ENCODE measurements at places on chromosomes 2 and 18.

DNA sequence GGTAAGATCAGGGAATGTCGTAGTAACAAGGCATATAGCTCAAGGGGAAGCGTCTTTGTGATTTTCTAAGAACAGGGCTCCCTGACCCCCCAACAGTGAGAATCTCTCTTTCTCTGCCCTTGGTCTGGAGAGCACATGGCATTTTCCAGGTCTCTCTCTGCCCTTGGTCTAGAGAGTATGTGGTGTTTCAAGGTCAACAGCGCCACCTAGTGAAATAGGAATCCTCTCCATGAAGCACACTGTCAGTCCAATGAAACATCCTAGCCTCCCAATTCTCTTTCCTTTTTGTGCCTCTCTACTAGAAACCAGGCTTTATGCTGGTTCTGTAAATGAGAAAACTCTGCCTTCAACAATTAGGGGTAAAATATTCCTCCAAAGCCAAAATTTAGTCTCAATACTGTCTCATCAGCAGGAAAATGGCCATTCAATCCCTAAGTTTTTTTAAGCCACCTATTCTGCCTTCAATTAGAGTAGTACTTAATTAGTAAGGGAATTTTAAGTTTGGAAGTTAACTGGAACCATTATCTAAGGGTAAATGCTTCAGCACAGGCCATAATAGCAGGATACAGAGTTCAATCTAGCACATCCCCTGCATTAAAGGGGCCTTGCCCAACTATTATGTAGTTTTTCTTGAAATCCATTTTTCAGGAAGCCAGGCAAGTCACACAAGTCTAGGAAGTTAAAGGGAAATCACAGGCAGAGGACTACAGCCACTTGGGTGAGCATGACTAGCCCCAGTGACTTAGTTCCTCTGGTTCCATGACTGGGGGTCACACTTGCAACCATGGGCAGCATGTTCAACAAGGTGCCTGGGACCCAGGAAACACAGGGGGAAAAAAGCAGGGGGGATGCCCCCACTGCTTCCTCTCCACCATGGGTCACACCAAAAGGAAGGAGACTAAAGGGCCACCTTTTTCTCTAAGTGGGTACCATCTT, 12.4 kb downstream of the DYM start:
- peak; percentile 61 for DNase-seq

- DNase-seq = no peak
Observed at GRCh38 chr2:75099521-75099922, 99.8 kb downstream of the TACR1 start.

DNA sequence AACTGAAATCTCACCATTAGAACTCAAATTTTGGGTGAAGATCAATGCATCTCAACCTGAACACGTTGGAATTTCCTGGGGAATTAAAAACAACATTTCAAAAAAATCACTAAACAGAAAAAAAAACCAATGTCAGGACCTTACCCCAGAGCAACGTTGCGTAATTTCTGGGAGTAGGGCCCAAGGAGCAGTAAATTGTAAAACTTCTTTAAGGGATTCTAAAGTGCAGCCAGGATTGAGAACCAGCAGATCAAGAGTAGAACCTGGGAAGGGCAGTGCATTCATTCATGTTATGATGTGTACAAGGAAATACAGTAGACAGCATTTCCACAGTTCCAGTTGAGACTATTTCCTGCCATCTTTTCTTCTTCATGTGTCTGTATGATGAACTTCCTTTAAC, 56.9 kb downstream of the RHBDD1 start:
- DNase-seq = no peak

DNA sequence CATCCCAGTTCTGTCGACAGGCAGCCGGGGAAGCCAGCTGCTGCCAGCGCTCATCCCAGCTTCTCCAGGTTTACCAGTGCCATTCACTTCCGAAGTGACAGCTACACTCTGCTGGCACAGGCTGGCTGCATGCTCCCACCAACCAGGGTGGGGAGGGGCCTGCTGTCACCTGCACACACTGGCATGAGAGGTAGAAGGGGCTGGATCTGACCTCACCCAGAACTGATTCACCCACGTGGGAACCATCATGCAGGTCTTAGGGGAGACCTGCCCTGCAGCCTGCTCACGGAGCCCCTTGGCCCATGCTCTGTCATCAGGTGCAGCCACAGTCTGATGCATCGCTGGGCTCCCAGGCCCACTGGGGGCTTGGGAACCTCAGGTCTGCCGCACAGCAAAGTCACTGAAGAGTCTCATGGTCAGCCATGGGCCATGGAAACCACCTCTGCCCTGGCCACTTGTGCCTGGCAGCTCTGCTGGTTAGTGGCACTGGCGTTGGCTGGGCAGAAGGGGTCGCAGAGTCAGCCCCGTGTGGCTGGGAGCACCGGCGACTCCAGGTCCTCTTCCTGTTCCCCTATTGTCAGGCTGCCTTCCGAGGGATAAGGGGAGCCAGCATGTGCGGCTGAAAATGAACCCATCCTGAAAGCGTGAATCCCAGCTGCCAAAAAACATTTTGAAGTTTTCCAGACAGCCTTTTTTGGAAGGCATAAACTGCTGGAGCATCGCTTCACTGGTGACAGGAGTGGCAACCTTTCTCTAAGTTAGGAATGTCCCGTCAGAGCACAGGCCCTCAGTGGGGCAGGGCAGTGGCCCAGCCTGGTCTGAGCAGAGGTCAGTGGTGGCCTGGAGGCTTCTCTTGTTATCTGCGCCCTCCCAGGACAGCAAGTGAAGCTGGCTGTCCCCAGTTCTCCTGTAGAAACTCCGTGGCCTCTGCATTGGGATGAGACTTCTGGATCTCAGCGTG, 157.8 kb downstream of the SEPTIN10 start:
- DNase-seq = no peak

DNA sequence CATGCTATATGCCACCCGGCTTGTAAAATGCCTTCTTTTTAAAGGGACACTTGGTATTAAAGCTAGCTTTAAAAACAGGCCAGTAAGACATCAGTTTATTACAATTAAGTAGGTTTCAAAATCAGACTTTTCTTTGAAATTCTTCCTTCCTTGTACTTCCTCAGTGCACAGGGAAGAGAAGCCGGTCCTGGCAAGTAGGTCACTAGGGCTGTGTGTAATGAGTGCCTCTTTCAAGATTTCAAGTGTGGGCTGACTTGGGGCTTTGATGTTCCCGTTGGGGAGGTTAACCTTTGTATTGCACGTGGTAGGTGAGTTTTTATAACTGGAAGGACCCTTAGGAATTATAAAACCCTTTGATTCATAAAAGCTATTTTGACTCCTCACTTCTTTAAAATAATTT, 566.4 kb upstream of the ID2 start:
- DNase-seq = no peak

GRCh38 chr18:55884498-55884897, 296.5 kb upstream of the TCF4 start:
- no peak for DNase-seq

- no peak for DNase-seq
Observed at GRCh38 chr18:11040823-11041656, 108.3 kb downstream of the PIEZO2 start.

GRCh38 chr18:52408800-52409302, 68.9 kb downstream of the DCC start:
- DNase-seq = no peak

All from CD4-positive, alpha-beta T cell treated with Interleukin-6 for 4 hours (primary cell).